Hindlimb muscle (tissue), 1 donor: ENCODE measurements at places on chromosomes 3 and 15. TPM values are rescaled to one million over a fixed set of nuclear protein-coding genes. Genes with fewer than 3 reads are reported as not detected.

DNA sequence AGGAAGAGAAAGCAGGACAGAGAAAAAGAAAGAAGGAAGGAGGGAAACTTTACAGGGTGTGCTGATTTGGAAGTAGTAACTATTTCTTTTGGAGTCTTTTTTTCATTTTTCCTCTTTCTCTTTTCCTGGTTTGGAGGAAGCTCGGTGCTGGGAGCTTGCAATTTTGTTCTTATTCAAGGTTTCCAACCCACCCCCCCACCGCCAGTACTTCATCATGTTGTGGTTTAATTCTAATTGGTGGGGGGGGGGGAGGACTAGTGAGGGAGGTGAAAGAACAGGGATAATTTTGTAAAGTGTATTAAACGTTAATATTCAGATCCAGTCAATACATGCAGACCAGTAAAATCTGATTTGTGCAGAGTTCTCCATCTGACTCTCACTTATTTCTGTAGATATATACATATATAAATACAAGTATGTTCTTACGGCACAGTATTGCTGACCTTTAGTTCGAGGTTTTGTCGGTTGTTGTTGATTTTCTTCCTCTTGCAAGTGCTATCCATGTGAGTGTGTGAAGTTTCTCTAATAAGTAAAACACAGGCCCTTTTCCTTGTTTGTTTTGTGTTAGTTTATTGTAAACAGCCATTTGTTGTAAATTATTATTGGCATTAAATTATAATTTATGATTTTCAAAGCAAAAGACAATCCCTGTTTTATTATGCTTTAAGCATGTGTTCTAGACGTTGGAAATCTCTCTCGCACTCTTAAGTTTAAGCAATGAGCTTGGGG is 9.3 kb downstream of the NR2F2 start:
- no peak for DNase-seq

DNA sequence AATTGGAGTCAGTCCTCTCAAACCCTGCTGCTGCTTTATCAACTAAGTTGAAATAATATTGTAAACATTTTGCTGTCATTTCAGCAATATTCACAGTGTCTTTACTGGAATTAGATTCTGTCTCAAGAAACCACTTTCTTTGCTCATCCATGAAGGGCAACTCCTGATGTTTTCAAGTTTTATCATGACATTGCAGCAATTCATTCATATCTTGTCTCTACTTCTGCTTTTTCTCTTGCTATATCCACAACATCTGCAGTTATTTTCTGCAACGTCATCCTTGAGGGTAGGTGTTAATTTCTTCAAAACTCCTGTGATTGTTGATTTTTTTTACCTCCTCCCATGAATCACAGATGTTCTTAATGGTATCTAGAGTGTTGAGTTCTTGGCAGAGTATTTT is 181.6 kb downstream of the EPHA6 start:
- DNase-seq, result no peak

DNA sequence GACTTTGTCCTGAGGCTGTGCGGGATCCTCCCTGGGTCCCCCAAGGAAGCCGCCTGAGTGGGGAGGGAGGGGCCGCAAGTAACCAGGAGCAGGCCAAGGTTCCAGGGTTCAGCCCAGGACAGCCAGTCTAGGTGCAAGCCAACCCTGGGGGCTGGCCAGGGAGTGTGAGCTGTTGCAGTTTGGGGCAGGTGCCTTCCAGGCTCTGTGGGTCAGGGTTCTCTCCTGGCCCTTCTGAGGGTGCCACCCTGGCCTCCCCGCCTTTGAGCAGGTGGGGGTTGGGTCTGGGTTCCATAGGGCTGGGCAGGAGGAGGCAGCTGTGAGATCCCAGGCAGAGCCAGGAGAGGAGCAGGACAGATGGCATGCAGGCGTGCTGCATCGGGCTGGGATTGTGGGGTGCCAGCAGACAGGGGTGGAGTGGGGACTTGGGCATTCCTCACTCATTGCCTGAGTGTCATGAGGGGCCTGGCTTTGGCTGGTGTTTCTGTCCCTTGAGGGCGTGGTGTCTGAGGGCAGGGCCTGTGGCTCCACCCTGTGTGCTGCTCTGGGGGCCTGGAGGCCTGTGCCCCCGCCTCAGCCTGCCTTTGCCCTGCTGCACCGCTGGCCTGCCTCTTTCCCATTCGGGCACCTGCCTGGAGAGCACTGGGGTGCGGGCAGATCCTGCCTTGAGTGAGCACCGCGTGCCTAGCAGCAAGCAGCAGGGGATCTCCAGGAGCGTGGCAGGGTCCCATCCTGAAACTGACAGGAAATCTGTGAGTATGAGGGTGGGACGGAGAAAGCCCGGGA is 18.4 kb downstream of the KLF13 start:
- no peak for DNase-seq

GRCh38 chr3:41740374-41740886 is 221.5 kb downstream of the ULK4 start:
- DNase-seq, result no peak

DNA sequence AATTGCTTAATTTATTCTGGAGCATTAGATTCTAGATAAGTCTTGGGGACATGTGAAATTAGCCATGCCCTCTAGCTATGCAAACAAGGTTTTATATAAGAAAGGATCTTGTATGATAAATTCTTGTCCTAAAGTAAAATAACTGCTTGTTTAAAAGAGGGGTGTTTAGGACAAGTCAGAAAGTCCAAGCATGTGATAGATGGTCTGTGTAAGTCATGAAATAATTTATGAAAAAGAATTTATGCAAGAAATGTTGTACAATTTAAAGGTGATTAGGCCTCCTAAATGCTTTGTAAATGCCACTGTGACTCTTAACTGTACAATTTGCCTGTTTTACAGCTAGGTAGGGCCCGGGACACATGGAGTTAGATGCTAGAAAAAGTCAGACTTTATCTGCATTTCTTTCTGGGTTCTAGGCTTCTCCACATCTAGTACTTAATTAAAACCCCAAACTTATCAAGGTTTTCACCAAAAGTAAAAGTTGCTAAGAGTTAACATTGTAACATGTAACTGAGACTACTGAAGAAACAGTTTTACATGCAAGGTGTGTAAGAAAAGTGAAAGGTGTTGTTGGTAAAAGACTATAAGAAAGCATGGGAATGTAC is 13.2 kb downstream of the LINS1 start:
- DNase-seq, result no peak

GRCh38 chr15:68277131-68277602 is 378 bp upstream of the FEM1B start:
- DNase-seq, result peak; percentile 82

GRCh38 chr3:150169330-150169940 is 198.7 kb upstream of the PFN2 start:
- no peak for DNase-seq

DNA sequence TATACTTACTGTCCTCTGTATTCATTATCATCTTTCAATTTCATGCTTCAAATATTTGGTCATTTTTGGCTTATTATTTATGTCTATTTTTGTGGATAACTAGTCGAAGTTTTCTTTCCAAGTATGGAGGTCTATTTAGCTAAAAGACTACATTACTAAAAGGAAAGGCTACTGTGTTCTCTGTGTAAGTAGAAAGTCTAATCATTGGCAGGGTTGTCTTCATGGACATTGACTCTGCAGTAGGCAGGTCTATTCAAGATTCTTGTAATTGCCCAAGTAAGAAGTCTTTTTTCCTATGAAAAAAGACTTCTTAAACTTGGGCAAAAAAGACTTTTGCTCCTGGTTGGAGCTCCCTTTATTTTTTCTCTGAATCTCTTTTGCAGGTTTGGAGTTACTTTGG is 368.6 kb upstream of the GRM7 start:
- no peak for DNase-seq

DNA sequence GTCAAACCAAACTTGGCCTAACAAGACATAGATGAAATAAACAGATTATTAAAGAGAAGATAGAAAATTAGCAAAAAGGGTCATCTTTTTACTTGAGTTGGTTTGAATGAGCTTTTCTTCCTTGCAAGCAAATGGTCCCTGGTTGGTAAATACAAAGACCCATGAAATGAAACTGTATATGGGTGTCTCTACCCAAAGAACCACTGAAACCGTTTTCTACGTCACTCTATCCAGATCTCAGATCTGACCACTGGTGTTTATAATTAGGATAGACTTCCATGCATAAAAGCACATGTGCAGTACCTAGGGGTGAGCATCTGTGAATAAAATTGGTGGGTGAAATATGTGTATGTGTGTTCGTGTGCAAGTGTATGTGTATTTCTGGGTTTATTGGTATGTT is 73.2 kb downstream of the CLDN11 start:
- no peak for DNase-seq

DNA sequence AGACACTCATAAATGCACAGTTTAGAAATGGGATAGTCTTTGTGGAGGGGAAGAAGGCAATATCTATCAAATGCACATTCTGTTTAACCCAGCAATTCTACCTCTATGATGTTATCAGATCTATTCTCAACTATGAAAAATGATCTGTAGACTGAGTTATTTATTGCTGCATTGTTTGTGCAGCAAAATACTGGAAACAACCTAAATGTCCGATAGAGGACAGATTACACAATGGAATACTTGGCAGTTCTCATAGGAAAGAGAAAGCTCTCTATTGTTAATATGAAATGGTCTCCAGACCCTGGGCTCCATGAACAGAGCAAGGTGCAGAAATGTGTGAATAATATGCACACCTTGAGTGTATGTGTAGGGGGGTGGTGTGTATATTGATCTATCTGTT is 49.0 kb upstream of the SELENOK start:
- no peak for DNase-seq

DNA sequence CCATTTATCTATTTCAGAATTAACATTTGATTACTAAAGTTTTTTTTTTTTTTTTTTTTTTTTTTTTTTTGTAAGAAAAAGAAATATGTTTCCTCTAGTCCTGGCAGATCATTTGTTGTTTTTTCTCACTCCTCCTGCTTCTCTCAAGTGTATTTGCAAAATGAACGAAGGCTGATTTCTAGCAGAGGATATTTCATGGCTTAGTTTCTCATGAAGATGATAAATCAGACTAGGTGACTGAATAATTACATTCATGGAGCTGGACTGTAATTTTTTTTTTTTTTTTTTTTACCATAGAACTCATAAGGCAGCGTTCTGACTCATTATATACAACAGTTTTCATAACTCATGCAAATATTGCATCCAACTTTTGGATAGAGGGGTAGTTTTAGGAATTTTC is 332.5 kb upstream of the SEMA6D start:
- no peak for DNase-seq

DNA sequence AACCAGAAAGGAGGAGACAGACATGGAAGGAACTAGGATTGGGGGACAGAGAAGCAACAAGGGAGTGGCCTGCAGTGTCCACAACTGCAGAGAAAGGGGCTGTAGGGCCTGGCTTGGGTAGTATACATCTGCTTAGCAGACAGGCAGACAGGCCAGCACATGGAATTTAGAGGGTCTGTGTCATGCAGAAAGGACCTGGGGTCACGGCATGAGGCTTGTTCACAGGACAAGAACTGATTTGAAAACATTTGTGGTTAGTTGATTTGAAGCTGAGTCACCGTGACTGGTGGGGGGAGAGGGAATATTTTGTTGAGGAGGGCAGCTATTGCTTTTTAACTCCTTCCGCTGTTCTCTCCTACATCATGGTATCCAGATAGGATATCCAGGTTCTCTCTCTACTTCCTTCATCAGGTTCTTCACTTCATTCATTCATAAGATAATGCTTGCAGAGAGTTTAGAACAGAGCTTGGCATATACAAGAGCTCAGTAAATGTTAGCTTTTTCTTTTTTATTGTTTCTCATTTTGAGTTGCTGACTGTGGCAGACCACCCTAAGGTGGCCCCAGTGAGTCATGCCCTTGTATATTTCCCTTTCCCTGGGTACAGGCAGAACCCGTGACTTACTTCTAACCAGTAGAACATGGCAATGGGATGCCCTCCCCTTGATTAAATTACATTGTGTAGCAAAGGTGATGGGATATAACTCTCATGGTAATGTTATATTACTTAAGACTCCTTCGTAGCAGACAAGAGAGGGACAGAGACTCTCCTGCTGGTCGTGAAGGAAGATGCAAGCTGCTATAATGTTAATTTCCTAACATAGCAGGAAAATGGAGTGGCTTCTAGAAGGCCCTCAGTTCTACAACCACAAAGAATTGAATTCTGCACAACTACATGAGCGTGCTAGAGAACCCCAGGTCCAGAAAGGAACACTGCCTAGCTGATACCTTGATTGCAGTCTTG is 95.0 kb upstream of the NMNAT3 start:
- no peak for DNase-seq

DNA sequence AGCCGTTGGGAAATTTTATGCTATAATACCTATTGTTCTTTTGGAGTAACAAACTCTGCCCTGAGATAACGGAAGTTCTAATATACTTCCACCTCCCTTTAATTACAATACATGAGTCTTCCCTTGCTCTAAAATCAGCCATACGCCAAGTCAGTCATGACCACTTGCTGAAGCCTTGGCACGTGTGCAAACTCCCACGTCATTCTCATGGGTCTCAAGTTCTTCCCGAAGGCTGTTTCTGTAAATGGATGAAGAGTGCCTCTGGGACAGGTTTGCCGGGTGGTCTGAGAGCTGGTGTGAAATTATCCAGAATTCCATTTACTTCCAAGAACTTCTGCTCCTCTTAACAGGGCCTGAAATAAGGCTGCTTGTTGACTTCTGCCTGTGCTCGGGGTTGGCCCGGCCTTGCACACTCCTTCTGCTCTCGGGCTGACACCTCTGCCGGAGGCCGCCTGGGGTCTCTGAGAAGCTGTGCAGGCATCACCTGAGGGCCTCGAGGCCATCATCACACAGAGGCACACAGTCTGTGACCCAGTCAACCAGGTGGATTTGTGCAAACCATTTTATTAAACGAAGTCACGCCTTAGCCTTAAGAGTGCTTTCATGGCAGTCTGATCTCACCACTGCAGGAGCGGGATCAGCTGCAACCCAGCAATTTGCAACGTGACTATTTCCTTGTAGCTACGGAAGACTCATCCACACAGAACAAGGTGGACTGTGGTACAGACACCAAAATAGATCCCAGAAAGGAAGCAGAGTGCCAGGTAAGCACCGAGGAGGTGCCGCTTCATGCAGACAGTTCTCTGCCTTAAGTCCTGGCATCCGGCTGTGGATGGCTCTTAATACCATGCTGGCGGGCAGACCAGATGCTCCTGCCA is 120.1 kb downstream of the ADAMTS17 start:
- peak; percentile 28 for DNase-seq

- DNase-seq, result no peak
These were observed 37.2 kb downstream of the AP4E1 start for GRCh38 chr15:50945725-50946124.

TRIM42 gene
- polyA plus RNA-seq, result not detected

MEIS2 gene
- 7.7 TPM for polyA plus RNA-seq

CPB1 gene
- polyA plus RNA-seq, result 0.90 TPM

REC114 gene
- polyA plus RNA-seq, result 0.23 TPM

C2CD4B gene
- 3.4 TPM for polyA plus RNA-seq

TPRG1 gene
- polyA plus RNA-seq, result 5.6 TPM

GOLGA6C gene
- polyA plus RNA-seq, result not detected

GPR149 gene
- polyA plus RNA-seq, result 0.14 TPM

SPG21 gene
- 75.3 TPM for polyA plus RNA-seq

PTX3 gene
- 10.1 TPM for polyA plus RNA-seq
